Activated CD8-positive, alpha-beta T cell treated with anti-CD3 and anti-CD28 coated beads for 36 hours (primary cell): ENCODE measurements at places on chromosomes 7 and 10. TPM values are rescaled to one million over a fixed set of nuclear protein-coding genes. Genes with fewer than 3 reads are reported as not detected.

SRRM3 gene
- total RNA-seq: not detected

MALRD1 gene
- 0.29 TPM for total RNA-seq

PON1 gene
- not detected for total RNA-seq

FKBP6 gene
- not detected for total RNA-seq

CALCR gene
- not detected for total RNA-seq

ZNF425 gene
- total RNA-seq: 0.29 TPM

HOXA5 gene
- total RNA-seq: not detected

PPP1R17 gene
- total RNA-seq: not detected

ANKRD30A gene
- total RNA-seq: not detected

SLC26A5 gene
- not detected for total RNA-seq

GHRHR gene
- not detected for total RNA-seq

SLC26A4 gene
- total RNA-seq: 1.0 TPM

VGF gene
- total RNA-seq: not detected

SNCG gene
- not detected for total RNA-seq

LGI1 gene
- not detected for total RNA-seq

LIPN gene
- not detected for total RNA-seq

TMEM229A gene
- total RNA-seq: not detected

AKR1C8 gene
- total RNA-seq: not detected

DOCK4 gene
- 0.31 TPM for total RNA-seq

C10orf53 gene
- total RNA-seq: not detected

ZNF25 gene
- 7.5 TPM for total RNA-seq

SPDYE5 gene
- not detected for total RNA-seq

TSPAN12 gene
- not detected for total RNA-seq

PTF1A gene
- total RNA-seq: not detected

GPAM gene
- 8.6 TPM for total RNA-seq

KIF20B gene
- 63.2 TPM for total RNA-seq

AEBP1 gene
- total RNA-seq: 30.4 TPM

ABCB4 gene
- not detected for total RNA-seq

TRIL gene
- total RNA-seq: not detected

GRM3 gene
- not detected for total RNA-seq

SEMA3C gene
- total RNA-seq: not detected

PRKAR2B gene
- total RNA-seq: 1.3 TPM

DYNC1I1 gene
- total RNA-seq: not detected

MALSU1 gene
- total RNA-seq: 99.1 TPM

AVPI1 gene
- total RNA-seq: 3.0 TPM

EPDR1 gene
- 4.7 TPM for total RNA-seq

PTN gene
- not detected for total RNA-seq

SLIT1 gene
- 1.2 TPM for total RNA-seq

RNF32 gene
- total RNA-seq: 0.43 TPM
